ENCODE measurements at places on chromosomes 5 and 9. TPM values are rescaled to one million over a fixed set of nuclear protein-coding genes. Genes with fewer than 3 reads are reported as not detected.

Gene EIF4E1B
- total RNA-seq, result not detected

Gene PCDHGC4
- not detected for total RNA-seq

Gene NXNL2
- not detected for total RNA-seq

Gene TNIP1
- total RNA-seq, result 189 TPM

Gene IRX2
- total RNA-seq, result not detected

Gene NAIP
- 0.70 TPM for total RNA-seq

Gene GPX3
- not detected for total RNA-seq

Gene IL3
- 0.20 TPM for total RNA-seq

Gene TAF11L10
- total RNA-seq, result not detected

Gene CDC14B
- 0.56 TPM for total RNA-seq

Gene OR13D1
- not detected for total RNA-seq

Gene NTRK2
- not detected for total RNA-seq

- no peak for DNase-seq
Observed at GRCh38 chr5:17012289-17012688, 76.2 kb upstream of the MYO10 start.

- DNase-seq, result no peak
Observed at GRCh38 chr5:72440207-72440638, 67.0 kb downstream of the ZNF366 start.

- no peak for DNase-seq
Observed at GRCh38 chr9:22103685-22104575, 94.8 kb upstream of the CDKN2B start.

DNA sequence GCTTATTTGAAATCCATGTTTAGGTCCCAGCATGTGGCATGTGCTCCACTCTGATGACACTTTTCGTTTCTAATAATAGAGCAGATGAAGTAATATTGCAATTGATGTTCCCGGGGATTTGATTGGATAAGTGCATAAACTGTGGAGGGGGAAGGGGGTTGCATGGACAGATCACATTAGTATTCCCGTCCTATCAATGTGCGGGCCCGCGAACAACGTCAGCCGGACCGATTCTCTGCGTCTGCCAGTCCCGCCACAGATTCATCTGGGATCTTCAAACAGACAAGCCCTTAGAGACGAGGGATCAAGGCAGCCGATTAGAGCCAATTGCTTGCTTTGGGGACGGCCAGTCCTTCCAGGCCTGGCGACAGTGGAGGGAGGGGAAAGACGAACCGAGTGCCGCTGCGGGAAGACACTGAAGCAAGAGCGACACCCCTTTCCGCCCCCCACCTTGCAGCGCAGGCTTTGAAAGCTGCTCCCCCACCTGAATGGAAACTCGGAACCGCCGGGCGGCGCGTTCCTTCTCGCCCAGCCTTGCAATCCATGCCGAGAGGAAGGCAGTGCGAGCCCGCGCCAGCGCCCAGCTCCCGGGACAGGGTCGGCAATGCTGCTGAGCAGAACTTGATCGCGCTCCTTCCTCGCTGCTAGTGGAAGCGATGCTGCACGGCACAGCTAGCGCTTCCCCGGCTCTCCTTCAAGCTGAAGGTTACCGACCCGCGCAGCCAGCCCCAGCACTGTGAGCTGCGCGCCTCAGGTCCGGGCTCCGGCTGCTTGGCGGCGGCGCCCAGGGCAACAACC is at the start of gene RGS7BP:
RGS7BP (plus strand) TSS at position 247 of the 798 bp plus-strand sequence. CDS start 610 bp downstream, outside the sequence.
- no peak for DNase-seq

DNA sequence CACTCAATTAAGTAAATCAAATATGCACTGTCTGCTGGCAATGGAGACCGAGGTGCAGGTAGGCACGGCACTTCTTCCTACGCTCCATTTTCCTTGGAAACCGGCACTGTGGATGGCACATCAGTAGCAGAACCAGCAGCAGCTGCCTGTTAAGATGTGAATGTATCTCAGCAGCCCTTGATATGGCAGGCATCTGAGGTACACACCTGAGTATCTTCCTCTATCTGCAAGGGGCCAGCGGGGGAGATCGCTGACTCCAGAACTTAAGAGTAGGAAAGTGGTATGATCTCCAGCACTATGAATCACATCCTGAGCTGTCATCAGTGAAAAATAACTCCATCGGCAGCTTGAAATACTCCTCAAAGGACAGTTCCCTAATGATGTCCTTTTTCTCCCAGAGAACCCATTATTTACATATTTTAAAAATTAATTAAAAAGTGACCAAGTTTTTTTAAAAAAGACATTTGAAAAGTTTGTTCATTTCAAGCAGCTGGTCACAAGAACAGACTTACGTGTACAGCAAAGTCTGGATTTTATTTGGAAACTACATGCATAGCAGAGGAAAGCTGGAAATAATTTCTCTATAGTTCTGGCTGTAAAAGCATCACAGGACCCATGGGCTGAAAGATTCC is 97.1 kb downstream of the ADAMTS12 start:
- DNase-seq, result no peak

GRCh38 chr9:23663536-23663935 is 162.5 kb downstream of the ELAVL2 start:
- DNase-seq, result no peak

GRCh38 chr9:3205421-3206095 is 320.2 kb downstream of the RFX3 start:
- DNase-seq, result no peak

GRCh38 chr5:142032150-142032549 is 19.3 kb upstream of the GNPDA1 start:
- no peak for DNase-seq

DNA sequence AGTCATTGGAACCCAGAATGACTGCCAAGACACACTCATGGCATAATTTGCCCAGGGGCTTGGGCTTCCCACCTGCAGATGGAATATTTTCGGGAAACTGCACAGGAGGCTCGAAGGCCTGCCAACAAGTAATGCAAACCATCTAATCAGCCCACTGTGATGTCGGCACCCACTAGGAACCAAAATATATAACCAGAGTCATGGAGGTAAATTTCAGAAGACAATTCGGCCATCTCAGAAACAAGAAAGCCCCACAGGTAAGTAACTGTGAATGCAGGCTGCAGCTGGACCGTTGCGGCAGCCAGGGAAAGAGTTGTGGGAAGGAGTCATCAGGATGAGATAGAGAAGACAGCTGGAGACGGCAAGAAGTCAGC is 264.4 kb downstream of the SYK start:
- DNase-seq, result no peak

GRCh38 chr9:4026905-4027304 is 273.0 kb downstream of the GLIS3 start:
- DNase-seq, result no peak

GRCh38 chr5:42612750-42613366 is 143.8 kb upstream of the CCDC152 start:
- DNase-seq, result no peak

GRCh38 chr5:77076961-77077828 is 9.9 kb downstream of the ZBED3 start:
- DNase-seq, result peak; percentile 71

GRCh38 chr9:32419921-32420320 is 35.5 kb downstream of the ACO1 start:
- no peak for DNase-seq

DNA sequence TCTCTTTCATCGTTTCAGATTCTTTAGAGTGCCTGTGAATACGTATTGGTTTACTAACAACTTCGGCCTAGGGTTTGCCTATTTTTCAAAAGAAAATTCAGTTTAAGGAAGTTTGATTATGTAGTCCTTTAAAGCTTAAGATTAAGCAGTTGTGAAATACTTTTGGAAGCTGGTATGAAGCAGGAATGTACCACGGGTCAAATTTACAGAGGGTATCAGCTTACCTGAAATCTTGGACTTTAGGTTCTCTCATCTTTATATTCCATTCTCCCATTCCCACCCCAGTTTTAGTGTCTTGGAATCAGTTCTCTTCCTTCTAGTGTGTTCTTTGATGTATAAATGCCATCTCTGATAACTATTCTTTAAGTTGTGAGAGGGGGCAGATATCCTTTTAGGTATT is 53.2 kb downstream of the IQGAP2 start:
- no peak for DNase-seq

DNA sequence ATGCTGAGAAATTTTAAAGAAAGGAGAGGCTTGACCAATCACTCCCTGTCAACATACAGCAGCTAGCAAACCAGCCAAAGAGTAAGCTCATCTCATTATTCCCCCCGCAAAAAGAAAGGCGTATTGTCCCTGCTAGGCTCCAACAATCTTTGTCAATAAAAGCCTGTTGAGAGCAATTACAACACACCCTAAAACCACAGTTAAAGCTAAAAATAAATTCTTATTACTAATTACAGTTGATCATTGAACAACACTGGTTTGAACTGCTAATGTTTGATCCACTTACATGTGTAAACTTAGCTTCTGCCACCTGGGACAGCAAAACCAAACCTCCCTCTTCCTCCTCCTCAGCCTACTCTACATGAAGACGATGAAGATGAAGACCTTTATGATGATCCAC is 151.2 kb downstream of the TSSK1B start:
- no peak for DNase-seq

DNA sequence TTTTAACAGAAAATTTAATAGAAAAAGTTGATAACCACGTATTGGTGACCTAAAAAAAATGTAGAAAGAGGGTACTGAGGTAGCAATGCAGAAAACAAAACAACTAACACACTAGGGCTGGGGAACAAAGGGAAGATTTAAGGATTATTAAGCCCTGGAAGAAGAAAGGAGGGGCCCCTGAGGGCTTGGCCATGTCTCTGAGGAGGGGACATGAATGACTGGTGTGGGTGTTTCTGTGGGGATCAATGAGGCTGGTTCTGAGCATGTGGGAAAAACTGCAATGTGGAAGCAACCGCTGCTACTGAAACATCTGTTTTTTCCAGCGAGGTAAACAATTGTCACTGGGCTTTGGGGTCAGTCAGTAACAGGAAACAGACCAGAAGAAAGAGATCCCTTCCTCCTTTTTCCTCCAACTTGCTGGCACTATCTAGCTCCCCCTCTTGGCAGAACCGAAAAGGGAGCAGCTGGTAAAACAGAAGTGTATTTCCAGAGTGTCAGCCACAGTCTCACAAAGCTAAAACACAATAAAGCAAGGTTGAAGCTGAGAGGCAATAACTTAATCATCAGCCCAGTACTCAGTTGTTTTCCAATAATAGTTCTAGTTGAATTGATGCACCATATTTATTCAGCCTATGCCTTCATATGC is 48.3 kb downstream of the ATPSCKMT start:
- no peak for DNase-seq

- no peak for DNase-seq
Observed at GRCh38 chr9:109861499-109861898, 81.5 kb downstream of the PALM2AKAP2 start.

GRCh38 chr5:54217826-54218503 is 92.4 kb downstream of the ARL15 start:
- DNase-seq, result no peak

GRCh38 chr9:36976371-36977030 is 57.6 kb downstream of the PAX5 start:
- DNase-seq, result no peak

DNA sequence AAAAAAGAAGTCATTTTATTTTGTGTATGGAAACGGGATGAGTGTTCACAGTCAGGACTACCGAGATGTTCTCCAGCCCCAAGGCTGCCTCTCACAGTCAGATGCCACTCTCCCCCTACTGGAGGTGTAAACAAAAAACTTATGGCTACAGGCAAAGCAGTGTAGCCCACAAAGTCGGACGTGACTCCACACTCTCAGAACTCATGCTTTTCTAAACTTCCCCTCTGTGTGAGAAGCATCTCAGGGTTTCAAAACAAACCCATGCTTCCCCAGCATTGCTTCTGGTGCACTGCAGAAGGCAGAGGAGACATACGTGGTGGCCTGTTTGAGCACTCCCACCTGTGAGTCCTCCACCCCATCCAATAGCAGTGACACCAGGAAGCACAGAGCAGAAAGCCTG is 580.3 kb downstream of the BNC2 start:
- no peak for DNase-seq

- DNase-seq, result no peak
Observed at GRCh38 chr5:57772512-57772911, 289.9 kb upstream of the ACTBL2 start.

DNA sequence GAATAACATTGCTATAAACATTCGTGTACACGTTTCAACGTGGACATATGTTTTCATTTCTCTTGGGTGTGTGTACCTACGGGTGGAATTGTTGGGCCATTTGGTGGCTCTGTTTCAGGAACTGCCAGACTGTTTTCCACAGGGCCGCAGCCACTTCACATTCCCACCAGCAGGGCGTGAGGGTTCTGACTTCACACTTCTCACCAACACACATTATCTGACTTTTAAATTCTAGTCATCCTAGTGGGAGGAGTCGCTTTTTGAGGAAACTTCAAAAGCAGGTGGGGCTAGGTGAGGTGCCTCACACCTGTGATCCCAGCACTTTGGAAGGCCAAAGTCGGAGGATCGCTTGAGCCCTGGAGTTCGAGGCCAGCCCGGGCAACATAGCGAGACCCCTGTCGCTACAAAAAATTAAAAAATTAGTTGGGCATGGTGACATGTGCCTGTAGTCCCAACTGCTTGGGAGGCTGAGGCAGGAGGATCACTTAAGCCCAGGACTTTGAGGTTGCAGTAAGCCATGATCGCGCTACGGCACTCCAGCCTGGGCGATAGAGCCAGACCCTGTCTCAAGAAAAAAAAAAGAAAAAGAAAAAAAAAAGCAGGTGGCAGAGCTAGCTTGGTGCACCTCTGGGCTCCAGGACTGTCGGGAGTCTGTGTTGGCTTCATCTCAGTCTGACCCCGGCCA is 28.5 kb downstream of the TSPAN17 start:
- no peak for DNase-seq

GRCh38 chr5:83368835-83369234 is 102.7 kb upstream of the VCAN start:
- DNase-seq, result no peak
